Skin of body (tissue), 3 donors: ENCODE measurements at places on chromosomes 7 and 10. TPM values are rescaled to one million over a fixed set of nuclear protein-coding genes. Genes with fewer than 3 reads are reported as not detected.

DNA sequence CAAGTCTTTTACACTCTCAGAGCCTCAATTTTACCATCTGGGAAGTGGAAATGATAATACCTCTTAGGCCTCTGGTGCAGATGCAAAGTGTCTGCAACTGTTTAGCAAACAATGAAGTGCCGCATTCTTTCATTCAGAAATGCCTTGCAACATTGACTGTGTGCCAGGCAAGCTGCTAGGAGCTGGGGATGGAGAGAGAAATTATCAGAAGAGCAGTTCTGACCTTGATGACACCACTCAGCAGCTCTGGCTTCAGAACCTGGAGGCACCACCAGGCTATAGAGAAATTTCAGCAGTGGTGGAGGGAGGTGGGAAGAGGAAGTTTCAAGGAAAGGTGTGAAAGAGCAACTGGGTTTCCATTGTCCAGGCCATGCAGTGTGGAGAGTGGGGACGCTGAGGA lies 78.1 kb upstream of the HABP2 start:
- peak; percentile 62 for DNase-seq

GRCh38 chr7:42002654-42003053 lies 234.4 kb downstream of the GLI3 start:
- no peak for DNase-seq

GRCh38 chr10:13100349-13101294 lies 659 bp downstream of the OPTN start:
- DNase-seq, result peak; percentile 35

The NPSR1 gene
- not detected for total RNA-seq

The ANKRD26 gene
- 17.6 TPM for total RNA-seq

DNA sequence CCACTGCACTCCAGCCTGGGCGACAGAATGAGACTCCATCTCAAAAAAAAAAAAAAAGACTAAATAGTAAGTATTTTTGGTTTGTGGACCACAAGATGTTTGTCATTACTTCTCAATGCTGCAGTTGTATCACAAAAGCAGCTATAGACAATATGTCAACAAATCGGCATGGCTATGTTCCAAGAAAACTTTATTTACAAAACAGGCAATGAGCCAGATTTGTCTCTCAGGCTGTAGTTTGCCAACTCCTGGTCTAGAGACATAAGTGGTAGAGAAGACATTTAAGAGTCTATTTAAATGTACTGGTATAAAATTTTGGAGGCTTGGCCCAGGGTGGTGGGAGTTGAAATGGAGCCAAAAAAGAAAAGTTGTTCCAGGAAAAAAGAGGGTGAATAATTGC lies 185.8 kb downstream of the SORCS1 start:
- DNase-seq, result no peak

DNA sequence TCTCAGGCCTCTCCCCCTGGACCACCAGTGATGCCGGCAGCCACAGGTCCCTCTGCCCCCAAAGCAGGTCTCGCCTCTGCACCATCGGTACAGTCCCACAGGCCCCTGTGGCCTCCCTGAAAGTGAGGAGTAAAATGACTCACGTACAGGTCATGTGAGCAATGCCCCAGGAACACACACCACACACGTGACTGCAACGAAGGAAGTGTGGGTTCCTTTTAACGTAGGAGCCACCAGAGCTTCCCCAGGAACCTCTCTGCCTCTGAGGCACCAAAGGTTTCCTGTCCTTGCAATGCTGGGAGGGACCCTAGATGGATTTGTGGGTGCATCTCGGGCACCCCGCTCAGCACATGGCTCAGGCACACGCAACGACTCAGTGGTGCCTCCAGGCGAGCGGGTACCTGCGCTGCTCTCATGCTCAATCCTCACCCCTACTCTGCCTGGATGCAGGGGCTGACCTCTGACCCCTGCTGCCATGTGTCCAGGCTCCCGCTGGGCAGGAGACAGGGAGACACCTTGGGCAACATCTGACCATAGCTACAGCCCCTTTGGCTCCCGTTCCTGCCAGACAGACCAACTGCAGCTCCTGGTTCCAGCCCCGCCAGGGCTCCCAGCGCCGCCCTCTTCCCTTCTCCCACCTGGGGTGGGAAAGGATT lies 120.7 kb downstream of the PRKAG2 start:
- DNase-seq, result no peak

DNA sequence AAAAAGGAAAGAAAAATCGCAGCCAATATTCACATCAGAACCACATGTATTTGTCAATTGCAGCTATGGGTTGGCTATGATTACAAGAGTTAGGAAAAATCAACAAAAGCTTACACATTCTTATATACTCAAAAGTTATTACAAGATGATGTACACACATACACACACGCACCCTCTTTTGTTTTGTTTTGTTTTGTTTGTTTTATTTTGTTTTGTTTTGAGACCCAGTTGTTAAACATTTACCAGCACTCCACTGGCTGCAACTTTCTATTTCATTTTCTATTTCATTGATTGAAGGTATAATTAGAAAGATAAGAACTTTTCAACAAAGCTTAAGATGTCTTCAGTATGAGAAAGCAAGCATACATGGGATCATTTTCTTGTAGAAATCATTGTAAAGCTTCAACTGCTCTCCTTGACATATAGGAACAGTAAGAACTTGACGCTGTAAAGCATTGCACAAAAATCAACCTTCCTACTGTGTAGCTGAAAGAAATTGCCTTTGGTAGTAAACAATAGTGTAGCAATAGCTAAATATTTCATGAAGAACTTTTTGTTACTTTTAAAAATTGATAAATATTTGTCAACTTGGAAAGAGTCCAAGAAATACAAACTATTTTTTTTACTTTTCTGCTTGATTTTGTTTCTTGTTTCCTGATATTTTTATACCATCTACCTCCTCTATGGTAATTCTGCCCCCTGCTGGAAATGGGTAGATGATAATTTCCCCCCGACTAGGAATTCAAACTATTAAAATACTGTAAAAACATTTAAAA lies 205.9 kb downstream of the MBL2 start:
- DNase-seq, result peak; percentile 9

- DNase-seq, result no peak
Observed at GRCh38 chr10:77819210-77820112, 107.1 kb downstream of the DLG5 start.

DNA sequence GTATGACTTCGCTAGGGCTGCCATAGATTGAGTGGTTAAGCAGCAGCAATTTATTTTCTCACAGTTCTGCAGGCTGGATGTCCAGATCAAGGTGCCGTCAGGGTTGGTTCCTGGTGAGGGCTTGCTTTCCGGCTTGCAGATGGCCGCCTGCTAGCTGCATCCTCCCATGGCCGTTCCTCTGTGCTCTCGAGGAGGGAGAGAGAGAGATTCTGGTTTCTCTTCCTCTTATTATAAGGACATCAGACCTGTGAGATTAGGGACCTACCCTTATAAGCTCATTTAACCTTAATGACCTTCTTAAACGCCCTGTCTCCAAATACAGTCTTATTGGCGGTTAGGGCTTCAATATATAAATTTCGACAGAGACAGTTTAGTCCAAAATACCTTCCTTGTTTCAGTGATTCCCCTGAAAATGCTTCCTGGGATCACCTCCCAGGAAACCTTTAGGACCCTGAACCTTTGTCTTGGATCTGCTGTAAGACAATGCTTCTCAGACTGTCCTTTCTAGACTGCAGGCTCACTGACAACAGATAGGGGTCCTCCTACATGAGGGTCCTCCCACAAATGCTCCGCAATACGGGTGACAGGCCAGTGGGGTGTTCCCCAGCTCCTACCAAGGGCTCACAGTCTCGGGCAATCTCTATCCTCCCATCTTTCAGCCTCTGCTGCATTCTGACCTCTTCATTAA lies 82.5 kb upstream of the BAIAP2L1 start:
- DNase-seq, result no peak

The CUEDC2 gene
- 29.0 TPM for total RNA-seq

DNA sequence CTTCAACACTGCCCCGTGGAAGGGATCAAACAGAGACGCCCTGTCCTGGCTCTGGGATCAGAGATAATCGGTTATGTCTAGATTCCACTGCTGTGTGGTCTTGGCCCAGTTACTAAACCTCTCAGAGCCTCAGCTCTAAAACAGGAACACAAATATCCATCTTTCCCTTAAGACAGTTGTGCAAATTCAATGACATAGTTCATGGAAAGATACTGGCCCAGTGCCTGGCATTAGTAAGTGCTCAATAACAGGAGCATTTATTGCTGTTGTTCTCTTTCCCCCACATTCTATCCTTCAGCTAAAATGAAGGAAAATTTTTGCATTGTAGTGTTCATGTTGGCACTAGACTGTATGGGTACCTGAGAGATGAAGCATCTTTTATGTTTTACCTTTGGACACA lies 58.6 kb downstream of the TACC2 start:
- DNase-seq, result no peak

DNA sequence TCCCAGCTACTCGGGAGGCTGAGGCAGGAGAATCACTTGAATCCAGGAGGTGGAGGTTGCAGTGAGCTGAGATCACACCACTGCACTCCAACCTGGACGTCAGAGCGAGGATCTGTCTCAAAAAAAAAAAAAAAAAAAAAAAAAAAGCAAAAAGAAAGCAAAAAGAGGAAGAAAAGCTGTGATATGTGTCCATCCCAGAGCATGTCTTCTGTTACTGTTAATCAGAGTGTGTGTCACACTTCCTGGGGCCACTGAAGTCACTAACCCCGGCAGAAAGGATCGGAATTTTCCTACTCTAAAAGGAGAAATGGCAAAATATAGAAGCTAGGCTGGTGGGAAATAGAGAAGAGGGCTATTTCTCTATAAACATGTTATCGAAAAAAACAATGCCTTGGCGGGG lies 11.9 kb downstream of the PIK3AP1 start:
- no peak for DNase-seq

The EPO gene
- total RNA-seq, result not detected

The CALHM3 gene
- total RNA-seq, result not detected

- no peak for DNase-seq
Observed at GRCh38 chr7:45685619-45686240, 111.6 kb downstream of the ADCY1 start.

- no peak for DNase-seq
Observed at GRCh38 chr10:101094121-101094879, 32.5 kb downstream of the KAZALD1 start.

The TPST1 gene
- total RNA-seq, result 63.3 TPM

- no peak for DNase-seq
Observed at GRCh38 chr10:34727595-34728033, 87.5 kb downstream of the PARD3 start.

DNA sequence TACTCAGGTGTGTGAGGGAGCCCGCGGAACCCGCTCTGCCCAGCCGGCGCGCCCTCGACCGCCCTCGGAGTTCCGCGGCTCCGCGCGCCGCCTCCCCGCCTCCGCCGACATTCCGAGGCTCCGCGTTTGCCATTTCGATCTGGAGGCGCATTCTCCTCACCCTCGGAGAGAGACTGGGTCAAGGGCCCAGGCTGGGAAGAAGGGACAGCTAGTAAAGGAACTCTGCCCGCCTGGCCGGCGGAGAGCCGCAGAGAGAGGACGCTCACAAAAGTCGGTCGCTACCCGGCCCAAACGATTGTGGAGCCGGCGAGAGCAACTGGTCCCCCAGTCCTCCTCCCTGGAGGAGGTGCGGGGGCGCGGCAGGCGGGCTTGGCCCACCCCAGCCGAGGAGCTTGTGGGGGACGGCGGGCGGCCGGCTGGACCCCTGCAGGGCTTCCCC lies 74.5 kb upstream of the LEP start:
- no peak for DNase-seq

- DNase-seq, result no peak
Observed at GRCh38 chr10:64762861-64763260, 1241.7 kb downstream of the REEP3 start.

- DNase-seq, result no peak
Observed at GRCh38 chr10:77919713-77920108, 6.8 kb downstream of the DLG5 start.

DNA sequence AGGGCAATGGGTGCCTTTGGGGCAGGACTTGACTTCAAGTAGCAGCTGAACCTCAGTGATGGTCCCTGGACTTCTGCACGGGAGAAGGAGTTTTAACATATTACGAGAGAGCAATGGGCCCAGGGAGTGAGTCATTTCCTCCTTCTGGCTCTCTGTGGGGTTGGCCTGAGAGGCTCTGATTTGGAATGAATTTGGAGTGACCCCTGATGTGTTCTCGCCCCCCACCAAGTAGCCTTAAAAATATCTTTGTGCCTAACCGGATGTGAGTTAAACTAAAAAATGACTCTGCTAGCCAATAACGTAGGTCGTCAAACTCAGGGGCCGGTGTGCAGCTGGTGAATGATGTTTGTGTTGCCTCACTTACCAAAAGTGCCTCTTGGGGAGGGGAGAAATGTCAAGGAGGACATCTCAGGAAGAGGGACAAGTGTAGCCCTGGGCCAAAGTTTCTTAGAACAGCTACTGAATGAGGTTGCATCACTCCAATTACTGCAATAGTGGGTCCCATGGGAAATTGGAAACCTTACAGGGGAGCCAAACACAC lies 656.6 kb downstream of the INHBA start:
- DNase-seq, result peak; percentile 5

DNA sequence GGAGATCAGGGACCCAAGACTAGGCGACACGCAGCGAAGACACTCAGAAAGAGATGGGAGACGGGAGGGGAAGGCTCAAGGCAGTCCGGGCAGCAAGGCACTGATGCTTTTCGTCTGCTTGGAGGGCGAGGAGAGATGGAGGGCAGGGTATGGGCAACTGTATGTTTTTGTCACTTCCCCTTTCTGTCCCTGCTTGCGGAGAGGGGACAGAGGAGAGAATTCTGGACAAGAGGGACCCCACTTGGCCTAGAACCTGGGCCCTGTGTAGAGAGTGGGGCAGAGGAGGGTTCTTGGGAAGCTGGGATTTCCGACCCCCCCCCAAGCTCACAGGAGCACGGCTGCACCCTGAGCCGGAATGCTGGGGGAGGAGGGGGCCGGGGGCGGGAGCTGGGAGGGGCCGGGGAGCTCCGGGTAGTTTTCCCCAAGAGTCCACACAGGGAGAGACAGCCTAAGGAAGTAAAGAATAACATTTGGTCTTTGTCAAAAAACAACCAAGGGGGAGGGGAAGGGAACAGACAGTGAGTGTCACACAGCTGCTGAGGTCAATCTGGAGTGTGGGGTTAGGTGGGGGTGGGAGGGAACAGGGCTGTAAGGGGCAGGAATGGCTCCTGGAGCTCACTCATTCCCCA lies 1.8 kb downstream of the LRCH4 start:
- peak; percentile 20 for DNase-seq

- DNase-seq, result no peak
Observed at GRCh38 chr10:5557040-5557721, 32.4 kb downstream of the CALML3 start.

The EN2 gene
- under 0.01 TPM for total RNA-seq

The KCND2 gene
- 0.79 TPM for total RNA-seq
